ENCODE measurements at places on chromosomes 3 and 15. TPM values are rescaled to one million over a fixed set of nuclear protein-coding genes. Genes with fewer than 3 reads are reported as not detected.

Gene DBR1
- total RNA-seq: 11.5 TPM

Gene STRC
- total RNA-seq: 0.46 TPM

Gene HRG
- total RNA-seq: not detected

Gene ITIH1
- not detected for total RNA-seq

Gene WDR48
- total RNA-seq: 16.7 TPM

Gene CPB1
- 4.7 TPM for total RNA-seq

Gene SNAP23
- total RNA-seq: 73.8 TPM

Gene SEMA3F
- 18.3 TPM for total RNA-seq

Gene DNAH12
- total RNA-seq: not detected

Gene GPR27
- total RNA-seq: 0.84 TPM

Gene IL17RB
- total RNA-seq: 1.7 TPM

Gene FAM174B
- 17.0 TPM for total RNA-seq

Gene PLCB2
- 32.6 TPM for total RNA-seq

Gene GRIP2
- total RNA-seq: 2.6 TPM

Gene CHD2
- total RNA-seq: 140 TPM

Gene GOLGA8Q
- 1.9 TPM for total RNA-seq

Gene CAMK1
- total RNA-seq: 180 TPM

Gene GOLGA6D
- total RNA-seq: not detected

Gene MYZAP
- 13.1 TPM for total RNA-seq

Gene P2RY1
- 5.3 TPM for total RNA-seq

Gene C3orf38
- 16.9 TPM for total RNA-seq

Gene MEX3B
- 0.94 TPM for total RNA-seq

- no peak for DNase-seq
Measured at GRCh38 chr15:40985541-40986330, 32.5 kb downstream of the CHAC1 start.

DNA sequence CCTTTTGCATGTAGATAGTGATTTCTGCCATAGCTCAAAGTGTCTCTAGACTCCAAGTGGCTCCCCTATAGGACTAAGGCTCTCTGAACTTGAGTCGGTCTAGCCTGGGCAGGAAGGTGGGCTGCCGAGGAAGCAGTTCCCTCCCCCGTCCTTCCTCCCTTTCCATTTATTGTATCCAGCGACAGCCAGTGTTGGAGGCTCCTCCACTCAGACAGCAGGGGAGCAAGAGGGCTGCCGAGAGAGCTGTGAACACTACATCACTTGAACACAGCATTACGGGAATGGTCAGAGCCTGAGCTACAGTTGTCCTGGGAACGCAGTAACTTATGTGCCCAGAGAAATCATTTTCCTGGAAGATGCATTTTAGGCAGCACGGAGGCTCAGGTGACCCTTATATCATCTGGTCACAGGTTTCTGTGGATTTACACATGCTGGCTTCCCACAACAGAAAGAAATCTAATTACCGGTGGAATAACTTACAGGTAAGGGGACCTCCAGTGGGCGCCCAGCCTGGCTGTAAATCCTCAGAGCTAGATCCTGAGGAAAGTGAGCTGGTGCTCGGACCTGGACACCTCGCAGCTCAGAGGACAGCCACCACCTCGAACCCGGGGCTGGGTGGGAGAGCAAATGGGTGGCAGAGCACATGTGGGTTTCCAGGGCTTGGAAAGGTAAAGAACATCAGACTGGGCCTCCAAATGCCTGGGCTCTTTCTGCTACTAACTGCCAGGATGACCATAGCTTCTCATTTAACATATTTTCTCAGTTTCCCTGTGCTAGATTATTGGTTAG, 197.1 kb downstream of the UACA start:
- DNase-seq: no peak

GRCh38 chr15:80891006-80891405, 98.6 kb downstream of the MESD start:
- no peak for DNase-seq

- DNase-seq: no peak
Measured at GRCh38 chr3:67059443-67059842, 61.3 kb downstream of the KBTBD8 start.

- DNase-seq: no peak
Measured at GRCh38 chr3:59142556-59142955, 92.7 kb upstream of the CFAP20DC start.

DNA sequence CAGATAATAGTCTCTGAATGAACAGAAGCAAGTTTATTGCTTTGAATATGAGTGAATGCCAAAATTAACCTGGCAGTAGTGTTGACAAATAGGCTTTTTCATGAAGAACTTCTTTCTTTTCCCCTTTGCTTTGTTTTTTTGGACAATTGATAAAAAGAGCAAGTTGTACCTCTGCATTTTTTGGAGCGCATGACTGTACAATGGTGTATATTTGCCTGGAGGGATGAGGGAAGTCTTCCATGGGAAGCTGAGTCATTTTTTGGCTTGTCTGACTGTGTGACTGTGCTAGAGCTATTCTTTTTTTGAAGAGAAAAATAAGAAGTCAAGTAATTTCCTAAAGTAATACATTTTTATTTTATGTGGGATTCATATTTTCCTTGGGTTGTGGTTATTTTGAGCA, 186.9 kb downstream of the KLHL25 start:
- no peak for DNase-seq

DNA sequence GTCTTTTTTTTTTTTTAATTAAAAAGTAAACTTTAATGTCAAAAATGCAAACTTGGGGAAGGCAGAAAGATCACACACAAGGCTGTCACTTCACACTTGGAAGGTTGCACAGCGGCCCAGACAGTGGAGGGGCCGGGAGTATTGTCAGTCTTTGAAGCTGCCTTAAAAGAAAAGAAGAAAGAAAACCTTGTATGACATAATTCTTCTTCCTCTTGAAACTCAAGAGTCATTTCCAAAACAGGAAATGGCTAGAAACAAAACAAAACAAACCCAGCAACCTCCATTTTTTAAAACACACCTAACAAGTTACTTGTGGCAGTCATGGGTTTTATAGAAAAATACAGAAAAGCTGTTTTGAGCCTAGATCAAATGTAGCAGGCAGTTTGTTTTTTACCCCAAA, 68.1 kb upstream of the MAGI1 start:
- DNase-seq: no peak

GRCh38 chr15:41653760-41654159, 6.4 kb upstream of the MGA start:
- no peak for DNase-seq

DNA sequence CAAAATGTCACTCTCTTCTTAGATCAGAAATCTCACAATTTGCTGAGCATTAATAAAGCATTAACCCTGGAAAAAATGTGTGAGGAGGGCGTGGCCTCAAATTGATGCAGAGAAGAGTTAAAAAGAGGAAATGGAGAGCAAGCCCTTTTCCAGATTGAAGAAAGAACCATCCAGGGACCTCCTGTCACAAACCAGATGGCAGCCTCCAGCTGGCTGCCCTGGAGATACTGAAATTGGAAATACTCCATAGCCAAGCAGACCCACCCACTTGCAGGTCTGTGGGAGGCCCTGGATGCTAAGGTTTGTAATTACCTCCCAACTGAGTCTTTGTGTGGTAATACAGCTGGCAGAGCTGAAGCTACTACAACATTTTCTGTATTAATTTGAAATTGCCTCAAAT, 214.9 kb downstream of the IL20RB start:
- no peak for DNase-seq

- no peak for DNase-seq
Measured at GRCh38 chr3:184337399-184337714, at the start of gene FAM131A. FAM131A (plus strand) TSS chr3:184337600; CDS start chr3:184337631, 31 bp downstream.

GRCh38 chr15:87623832-87624231, 632.7 kb downstream of the NTRK3 start:
- no peak for DNase-seq

- no peak for DNase-seq
Measured at GRCh38 chr3:99388780-99389179, 249.6 kb upstream of the COL8A1 start.

DNA sequence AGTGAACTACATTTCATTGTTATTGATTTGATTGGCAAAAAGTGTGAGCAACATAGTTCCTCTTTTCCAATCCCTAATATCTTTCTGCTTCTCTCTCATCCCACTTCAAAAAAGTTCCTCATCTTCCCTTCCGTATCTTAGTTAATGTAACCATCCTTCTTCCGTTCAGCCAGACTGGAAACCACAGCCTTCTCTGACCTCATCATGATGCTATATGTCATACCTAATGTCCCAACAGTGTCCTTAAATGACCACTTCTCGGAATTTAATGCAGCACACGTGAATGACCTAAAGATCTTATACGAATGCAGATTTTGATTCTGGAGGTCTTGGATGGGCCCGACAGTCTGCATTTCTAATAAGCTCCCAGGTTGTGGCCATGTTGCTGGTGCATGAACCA, 320.3 kb upstream of the SATB1 start:
- no peak for DNase-seq

- no peak for DNase-seq
Measured at GRCh38 chr3:196849180-196849741, 18.5 kb upstream of the SENP5 start.

DNA sequence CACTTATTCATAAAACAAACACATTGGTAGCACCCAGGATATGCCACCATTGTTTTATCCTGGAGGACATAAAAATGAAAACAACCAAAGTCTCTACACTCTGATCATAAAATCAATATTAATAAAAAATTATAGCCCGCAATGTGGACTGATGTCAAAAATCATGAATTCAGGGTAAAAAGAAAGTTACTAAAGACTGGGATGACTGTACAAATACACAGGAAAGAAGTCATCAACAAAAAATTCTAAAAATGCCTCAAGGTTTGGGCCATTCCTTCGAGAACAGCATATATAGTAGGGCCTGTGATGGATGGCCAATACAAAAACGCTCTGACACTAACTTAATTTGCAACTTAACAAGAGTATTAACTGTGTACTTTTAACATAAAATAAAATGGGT, 76.8 kb downstream of the THBS1 start:
- no peak for DNase-seq

- no peak for DNase-seq
Measured at GRCh38 chr3:157467200-157467599, 30.6 kb downstream of the PTX3 start.

DNA sequence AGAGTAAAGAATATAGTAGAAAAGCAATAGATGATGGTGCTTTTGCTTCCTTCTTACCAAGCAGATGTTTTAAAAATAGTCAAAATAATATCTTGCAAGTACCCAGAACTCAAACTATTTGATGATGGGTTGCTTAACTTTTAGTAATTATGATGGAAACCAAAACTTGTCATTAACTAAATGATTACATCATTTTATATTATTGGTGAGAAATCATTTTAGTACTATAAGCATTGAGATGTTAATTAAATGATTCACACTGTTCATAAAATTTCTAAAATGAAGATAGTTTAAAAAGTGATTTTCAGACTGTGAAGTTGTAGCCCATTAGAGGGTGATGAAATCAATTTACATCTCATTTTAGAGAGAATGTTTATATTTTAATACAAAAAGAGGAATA, 24.4 kb upstream of the GOLGA8B start:
- no peak for DNase-seq

GRCh38 chr15:90471769-90472168, 58.0 kb upstream of the CRTC3 start:
- no peak for DNase-seq

DNA sequence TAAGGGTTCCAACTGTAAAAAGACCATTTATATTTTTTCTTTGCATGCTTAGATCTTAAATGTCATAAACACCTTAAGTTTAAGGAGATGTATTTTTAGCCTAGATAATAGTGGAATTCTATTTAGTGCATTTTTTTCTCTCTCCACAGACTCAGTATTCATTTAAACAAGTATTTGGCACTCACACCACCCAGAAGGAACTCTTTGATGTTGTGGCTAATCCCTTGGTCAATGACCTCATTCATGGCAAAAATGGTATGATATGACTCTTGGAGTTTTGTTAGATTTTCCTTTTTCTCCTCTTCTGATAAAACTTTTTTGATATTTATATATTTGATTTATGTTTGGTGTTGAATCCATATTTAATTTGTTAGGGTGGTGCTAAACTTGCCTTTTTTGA, 7.3 kb downstream of the KIF23 start:
- no peak for DNase-seq

DNA sequence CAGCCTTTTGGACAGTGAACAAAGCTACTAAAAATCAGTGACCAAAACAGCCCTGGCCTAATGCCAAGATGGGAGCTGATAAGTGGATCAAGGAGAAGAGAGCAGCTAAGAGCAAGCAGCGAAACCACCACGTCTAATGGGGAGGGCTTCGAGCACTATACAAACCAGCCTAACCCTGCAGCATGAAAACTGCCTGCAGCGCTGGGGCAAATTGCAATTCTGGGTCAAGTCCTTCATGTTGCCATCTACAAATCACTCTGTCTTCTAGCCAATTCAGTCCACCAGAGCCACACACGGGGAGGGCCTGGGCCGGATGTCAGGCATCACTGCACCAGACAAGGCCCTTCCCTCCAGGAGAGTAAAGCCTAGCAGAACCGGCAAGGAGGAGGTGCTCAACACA, 30.5 kb upstream of the SPATA12 start:
- DNase-seq: no peak

- DNase-seq: no peak
Measured at GRCh38 chr3:18787441-18787840, 360.9 kb upstream of the KCNH8 start.

- DNase-seq: no peak
Measured at GRCh38 chr3:194161131-194162045, 25.4 kb downstream of the HES1 start.

GRCh38 chr3:10244009-10244408, 4.2 kb upstream of the TATDN2 start:
- no peak for DNase-seq

DNA sequence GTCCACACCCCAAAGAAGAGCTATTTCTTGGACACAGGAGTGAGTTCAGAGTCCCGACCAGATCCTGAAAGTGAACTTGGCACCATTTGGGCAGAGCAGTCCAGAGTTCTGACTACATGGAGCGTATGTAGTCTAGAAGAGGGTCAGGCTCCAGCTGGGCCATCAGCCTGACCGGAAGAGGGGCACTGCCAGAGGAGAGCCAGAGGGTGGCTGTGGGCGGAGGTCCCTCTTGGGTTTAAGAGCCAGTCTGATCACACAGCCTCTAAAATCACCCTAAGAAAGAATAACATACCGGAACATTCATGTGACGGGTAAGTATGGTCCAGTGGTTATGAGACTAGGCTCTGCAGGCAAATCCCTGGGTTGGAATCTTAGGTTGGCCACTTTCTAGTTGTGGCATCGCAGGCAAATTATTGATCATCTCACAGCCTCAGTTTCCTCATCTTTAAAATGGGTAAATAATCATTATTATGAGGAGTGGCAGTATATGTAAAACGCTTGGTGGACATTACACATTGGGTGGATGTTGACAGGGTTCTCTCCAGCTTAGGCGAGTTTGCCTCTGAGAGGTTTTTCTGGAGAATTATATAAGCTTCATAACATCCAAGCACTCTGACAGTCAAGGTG, 2.1 kb upstream of the RAP2B start:
- DNase-seq: no peak

DNA sequence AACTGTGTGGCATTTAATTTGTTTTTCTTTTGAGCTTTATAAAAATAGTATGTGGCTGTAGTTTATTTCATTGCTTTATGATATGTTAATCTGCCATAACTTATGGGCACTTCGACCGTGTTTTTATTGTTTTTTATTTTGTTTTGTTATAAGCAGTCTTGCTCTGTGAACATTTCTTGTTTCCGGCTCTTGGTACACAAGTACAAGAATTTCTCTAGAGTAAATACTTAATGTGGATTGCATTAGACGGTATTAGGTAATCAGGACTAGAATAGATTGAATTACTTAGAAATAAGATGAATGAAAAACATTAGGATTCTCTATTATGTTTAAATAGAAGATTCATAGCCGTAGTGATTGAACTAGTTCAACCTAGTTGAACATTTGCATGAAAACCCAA, 2.1 kb downstream of the ZFAND6 start:
- no peak for DNase-seq

GRCh38 chr15:35182841-35183479, 97.9 kb upstream of the NANOGP8 start:
- DNase-seq: no peak
